ENCODE measurements at places on chromosomes 1 and 21. TPM values are rescaled to one million over a fixed set of nuclear protein-coding genes. Genes with fewer than 3 reads are reported as not detected.

- DNase-seq = peak; percentile 9
These were observed 22.6 kb downstream of the GON4L start for GRCh38 chr1:155834296-155834926.

- DNase-seq = peak; percentile 22
These were observed 17.7 kb downstream of the TNR start for GRCh38 chr1:175725684-175726083.

- DNase-seq = peak; percentile 48
These were observed 83.4 kb downstream of the LYST start for GRCh38 chr1:235783148-235783776.

DNA sequence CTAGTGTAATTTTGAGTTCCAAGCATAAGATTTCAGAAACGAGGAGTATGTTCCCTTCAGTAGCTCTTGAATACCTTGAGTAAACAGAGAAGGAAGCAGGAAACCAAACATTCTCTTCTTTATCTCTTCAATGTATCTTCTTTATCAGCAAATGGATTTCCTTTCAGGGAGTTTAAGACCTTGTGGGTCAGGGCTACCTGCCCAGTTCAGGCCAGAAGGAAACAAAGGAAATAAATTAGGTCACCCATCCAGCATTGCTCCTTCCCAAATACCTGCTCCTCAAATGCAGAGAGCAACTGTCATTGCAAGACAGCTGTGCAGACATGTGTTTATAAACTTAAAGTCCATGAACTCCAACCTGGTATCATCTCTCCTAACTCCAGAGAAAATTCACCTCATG, 130.1 kb upstream of the SOD1 start:
- DNase-seq = no peak

- no peak for DNase-seq
These were observed 67.9 kb downstream of the FMO4 start for GRCh38 chr1:171381866-171382210.

DNA sequence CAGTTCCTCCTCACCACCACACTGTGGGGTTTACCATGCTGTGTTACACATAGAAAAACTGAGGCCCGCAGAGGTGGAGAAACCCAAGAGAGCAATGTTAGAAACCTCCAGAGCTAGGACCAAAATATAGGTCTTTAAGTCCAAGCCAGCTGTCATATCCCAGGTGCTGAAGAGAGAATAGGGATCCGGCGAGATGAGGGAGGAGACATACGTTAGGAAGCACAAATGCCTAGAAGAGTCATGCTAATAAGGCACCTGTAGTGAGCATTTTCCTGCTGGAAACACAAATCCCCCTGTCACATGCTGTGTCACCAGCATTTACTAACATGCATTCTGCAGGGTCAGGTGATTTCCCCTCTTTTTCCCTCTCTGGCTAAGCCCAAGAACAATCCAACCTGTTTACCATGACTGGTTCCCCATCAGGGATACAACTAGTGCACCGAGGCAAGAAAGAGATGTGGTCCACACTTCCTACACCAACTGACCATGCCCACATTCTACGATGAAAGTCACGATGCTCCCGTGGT, 168.6 kb upstream of the CAMK1G start:
- no peak for DNase-seq

DNA sequence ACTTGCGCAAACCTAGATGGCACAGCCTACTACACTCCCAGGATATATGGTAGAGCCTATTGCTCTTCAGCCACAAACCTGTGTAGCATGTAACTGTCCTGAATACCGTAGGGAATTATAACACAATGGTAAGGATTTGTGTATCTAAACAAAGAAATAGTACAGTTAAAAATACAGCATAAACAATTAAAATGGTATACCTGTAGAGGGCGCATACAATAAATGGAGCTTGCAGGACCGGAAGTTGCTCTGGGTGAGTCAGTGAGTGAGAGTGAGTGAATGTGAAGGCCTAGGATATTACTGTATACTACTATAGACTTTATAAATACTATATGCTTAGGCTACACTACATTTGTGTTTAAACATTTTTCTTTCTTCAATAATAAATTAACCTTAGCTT, 99.3 kb downstream of the PLD5 start:
- DNase-seq = no peak

- DNase-seq = no peak
These were observed 6.3 kb downstream of the SLC9A1 start for GRCh38 chr1:27148591-27148990.

Gene CCDC181
- not detected for total RNA-seq

Gene LAX1
- total RNA-seq = under 0.01 TPM

Gene CD1C
- total RNA-seq = not detected

Gene OR2L5
- total RNA-seq = not detected
